ENCODE measurements at places on chromosomes 11 and 22.
A peak's percentile ranks its signal among the peaks of the same experiment; 100 is the strongest.

- DNase-seq, result no peak
These were observed 52.1 kb upstream of the EIF3M start for GRCh38 chr11:32531528-32531927.

DNA sequence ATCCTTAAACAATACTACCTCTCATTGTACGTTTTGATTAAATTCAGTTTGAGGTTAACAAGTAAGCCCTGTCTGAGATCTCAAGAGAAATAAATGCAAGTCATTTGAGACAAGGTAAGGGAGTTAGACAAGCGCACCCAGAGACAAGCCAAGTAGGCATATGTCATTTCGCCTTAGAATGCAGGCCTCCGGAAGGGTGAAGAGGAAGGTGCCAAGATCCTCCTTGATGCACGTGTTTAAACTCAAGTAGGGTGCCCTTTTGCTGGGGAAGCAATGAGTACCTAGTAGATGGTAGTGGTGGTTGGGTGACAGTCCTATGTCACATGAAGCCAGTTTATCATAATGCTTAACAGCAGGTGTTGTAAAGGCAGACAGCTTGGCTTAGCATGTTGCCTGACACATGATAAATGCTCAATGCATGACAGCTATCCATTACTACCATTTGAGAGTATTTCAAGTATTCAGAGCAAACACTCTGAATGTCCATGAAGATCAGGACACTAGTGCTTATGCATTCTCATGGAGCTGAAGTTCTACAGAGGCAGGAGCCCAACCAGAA, 415.9 kb downstream of the TMEM135 start:
- DNase-seq, result no peak

- DNase-seq, result no peak
These were observed 495.3 kb upstream of the API5 start for GRCh38 chr11:42816471-42816870.

GRCh38 chr11:47553406-47553743, 443 bp upstream of the CELF1 start:
- no peak for DNase-seq

DNA sequence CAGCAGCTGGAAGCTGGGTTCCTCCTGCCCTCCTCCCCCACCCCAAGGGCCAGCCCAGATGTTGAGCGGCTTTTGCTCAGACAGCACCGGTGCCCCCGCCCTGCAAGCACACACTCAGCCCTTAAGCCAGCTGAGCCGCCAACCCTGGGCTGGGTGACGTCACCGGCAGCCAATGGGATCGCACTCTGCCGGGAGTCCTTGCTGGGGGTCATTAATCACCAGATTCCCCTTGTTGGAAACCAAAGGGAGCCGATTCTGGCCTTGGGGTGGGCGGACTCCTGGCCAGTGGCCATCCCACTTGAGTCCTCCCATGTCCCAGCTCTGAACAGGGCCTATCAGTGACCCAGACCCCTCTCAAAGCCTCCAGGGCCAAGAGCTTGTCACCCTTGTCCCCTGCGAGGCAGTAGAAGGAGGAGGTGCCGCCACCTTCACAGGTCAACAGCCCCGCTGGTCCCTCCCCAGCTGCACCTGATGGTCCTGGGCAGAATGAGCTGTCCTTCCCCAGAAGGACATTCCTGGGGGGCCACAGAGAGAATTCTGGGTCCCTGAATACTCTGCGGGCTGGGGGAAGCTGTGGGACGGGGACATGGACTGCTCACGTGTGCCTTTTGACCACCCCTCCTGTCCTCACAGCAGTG, 7.4 kb downstream of the DUSP8 start:
- DNase-seq, result peak; percentile 62

Data from lung (tissue), 17 donors.